Omental fat pad (tissue), 4 donors: ENCODE measurements at places on chromosomes 2 and 18. TPM values are rescaled to one million over a fixed set of nuclear protein-coding genes. Genes with fewer than 3 reads are reported as not detected.

DNA sequence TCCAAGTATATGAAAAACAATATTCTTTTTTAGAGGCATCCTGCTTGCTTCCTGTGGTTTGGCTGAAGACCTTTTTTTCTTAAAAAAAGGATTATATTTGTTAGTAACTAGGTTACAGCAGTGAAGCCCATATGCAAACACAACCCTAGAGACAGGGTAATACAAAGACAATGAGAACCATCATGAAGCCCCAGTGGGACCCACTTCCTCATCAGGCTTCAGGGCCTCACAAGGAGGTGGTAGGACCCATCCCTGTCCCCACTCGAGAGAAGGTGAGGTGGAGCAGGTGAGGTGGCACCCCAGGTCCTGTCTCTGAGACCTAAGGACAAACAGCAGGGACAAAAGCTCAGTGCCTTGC lies 80.3 kb downstream of the EDAR start:
- DNase-seq, result no peak

The KRCC1 gene
- total RNA-seq, result 27.0 TPM

DNA sequence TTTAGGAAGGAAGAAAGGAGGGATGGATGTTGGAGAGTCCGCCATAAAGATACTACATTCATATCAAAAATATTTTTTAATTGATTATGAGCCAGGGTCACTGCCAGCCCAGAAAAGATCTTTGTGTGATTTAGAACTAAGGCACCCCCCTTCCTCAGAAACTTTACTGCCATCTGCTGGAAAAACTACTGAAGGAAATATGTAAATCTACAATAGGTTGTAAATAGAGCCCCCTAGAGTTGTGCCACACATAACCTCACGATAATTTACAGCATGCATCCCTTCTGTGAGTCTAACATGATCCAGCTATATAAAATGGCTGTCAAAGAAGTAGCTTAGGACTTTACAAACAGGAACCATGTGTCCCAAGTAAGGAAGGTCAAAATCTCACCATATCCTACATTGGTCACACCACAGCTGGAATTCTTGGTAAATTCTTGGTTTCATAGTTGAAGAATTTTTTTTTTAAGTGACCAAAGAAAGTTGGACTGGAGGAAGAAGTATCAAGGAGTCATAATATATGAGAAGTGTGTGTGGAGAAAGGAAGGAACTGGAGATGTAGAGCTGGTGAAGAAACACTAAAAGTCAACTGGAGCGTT lies 152.5 kb downstream of the CYP26B1 start:
- DNase-seq, result no peak

The CCDC85A gene
- total RNA-seq, result 46.0 TPM

- DNase-seq, result no peak
Observed at GRCh38 chr18:35822413-35822812, 150.1 kb upstream of the RMP24 start.

The STPG4 gene
- 1.2 TPM for total RNA-seq

GRCh38 chr2:18719978-18720775 lies 130.8 kb upstream of the NT5C1B start:
- DNase-seq, result no peak

DNA sequence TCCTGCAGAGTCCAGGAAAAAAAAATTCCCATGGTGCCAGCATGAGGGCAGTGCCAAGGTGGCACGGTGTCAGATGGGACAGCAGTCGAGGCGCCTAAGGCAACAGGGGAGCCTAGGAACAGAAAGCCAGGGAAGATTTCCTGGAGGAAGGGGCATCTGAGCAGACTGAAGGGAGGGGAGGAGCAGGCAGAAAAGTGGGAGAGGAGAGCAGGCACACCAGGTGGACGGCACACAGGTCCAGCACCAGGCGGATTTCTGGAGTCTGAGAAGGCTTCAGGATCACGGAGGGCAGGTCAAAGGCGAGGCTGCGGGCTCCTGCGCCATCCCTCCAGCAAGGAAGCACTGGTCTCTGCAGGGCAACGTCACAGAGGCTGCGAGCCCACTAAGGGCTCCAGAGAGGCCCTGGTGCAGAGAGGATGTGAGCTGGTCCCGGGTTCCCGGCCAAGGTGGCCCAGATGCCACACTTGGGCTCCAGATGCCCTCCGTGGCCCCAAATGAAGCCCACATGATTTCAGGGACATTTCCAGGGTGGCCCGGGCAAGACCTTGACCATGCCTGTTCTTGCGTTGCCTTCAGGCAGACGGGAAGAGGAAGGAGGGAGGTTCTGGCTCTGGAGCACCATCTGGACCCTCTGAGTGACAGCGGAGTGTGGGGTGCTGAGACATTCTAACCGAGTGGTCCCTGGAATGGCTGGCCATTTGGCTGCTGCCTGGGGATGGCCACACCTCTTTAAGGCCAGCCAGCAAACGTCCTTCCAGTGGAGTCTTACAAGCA lies 4.1 kb downstream of the HS6ST1 start:
- no peak for DNase-seq

The SERPINB10 gene
- 1.7 TPM for total RNA-seq

DNA sequence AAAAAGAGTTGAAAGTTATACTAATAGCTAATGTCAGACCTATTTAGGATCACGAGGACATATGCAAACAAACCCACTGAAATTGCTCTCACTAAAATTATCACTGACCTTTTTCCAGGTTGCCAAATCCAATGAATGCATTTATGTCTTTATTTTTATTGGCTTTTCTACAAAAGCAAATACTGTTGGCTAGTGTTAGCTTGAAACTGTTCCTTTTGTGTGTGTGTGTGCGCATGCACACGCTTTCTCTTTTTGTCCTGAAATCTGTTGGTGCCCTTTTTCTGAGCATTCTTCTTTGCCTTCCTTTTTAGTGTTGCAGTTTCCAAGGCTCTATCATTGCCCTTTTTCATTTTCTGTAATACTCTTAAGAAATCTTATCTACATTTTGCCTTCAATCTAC lies 1269.2 kb downstream of the LRP1B start:
- no peak for DNase-seq

DNA sequence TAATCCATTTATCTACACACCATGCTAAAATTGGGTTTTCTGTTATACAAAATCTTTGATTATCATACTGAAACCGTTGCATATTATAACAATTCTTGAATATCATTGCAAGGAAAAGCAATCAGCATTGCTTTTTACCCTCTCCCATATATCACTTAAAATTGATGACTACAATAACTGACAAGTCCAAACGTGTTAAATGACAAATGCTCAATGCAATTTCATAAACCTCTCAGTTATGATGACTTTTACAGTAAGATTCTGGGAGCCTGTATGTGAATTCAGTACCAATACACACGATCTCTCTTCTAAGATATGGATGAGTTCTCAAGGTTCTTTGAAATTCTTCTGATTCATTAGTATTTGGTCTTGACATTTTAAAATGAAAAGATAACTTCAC lies 368.5 kb upstream of the TRIB2 start:
- DNase-seq, result no peak

The NEB gene
- total RNA-seq, result 1.2 TPM

DNA sequence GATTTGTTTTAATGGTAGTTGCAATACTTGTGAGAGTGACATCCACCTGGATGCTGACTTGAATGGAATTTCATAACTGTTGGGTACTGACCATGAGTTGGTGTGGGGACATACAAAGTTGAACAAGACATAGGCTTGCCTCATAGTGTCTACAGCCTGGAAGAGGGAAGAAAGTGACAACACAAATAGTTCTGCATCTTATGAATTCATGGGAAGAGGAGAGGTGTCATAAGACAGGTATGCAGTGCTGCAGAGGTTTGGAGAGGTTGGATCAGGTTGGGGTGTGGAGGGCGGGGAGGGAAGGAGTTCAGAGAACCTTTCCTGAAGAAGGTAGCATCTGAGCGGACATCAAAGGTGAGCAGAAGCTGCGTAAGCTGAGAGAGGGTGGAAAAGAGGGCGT lies 44.0 kb downstream of the HRH4 start:
- DNase-seq, result no peak

- DNase-seq, result no peak
Observed at GRCh38 chr2:45892757-45893156, 241.3 kb downstream of the PRKCE start.

The NRP2 gene
- 119 TPM for total RNA-seq

- DNase-seq, result no peak
Observed at GRCh38 chr2:85949280-85949679, 60.5 kb upstream of the ST3GAL5 start.

DNA sequence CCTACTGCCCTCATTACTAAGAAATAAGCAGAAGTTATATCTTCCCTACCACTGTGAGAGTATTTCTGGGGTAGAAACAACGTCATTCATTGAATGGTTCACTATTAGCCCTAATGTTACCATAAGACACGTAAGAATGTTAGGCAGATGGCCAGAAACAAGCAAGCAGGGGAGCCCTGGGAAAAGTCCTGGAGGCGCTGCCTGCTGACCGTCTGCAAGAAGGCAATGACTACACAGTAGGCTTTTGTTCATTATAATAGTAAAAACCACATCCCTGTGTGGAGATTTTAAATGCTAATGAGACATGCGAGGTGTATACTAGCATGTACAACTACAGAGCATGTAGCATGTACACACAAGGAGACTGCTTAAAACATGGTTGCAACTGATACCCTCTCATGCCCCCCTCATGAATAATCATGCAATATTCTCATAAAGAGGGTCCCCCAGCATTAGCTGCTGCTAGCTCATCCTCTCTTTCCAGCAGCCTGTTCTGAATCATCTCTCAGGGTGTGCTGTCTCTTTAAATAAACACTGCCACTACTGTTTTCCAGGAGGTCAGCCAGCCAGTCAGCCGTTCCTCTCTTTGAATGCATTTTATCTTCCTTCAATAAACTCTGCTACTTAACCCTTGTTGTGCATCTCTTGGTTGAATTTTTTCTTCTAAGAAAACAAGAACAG lies 23.6 kb downstream of the SUCLG1 start:
- no peak for DNase-seq

DNA sequence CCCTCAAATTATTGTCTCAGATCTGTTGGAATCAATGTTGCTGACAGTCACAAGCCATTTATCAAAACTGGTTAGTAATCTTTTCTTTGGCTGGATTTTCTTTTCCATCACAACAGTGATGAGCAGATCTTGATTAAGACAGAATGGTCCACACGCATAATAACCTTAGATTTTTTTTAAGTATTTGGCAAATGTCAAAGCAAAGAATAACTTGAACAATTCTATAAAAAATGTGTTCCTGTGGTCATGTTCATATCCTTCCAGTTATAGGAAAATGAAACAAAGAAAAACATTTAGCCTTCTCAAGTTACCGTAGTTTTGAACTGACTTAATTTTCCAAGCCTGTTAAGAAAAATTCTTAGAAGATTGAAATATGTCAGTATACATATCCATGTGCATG lies 659.9 kb upstream of the ID2 start:
- no peak for DNase-seq

The SALL3 gene
- not detected for total RNA-seq

DNA sequence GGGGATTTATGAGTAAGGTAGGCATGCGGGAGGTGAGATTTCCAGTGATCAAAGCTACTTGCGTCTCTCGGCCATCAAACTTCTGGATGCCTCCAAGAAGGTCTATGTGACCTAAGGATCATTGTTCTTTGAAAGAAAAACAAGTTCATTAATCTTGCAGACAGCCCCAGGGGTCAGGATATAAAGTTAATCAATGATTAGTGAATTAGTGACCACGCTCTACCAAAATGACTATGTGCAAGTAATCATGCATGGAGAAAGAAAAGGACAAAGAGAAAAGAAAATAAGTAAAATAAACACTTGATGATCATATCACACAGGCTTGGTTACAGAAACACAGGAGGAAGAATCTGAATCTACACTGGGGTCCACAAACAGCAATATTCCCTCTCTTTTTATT lies 42.5 kb upstream of the BCL11A start:
- DNase-seq, result no peak

- DNase-seq, result no peak
Observed at GRCh38 chr18:11728249-11728648, 39.2 kb downstream of the GNAL start.

The SERPINB11 gene
- total RNA-seq, result not detected

- no peak for DNase-seq
Observed at GRCh38 chr2:138112536-138112935, 148.3 kb downstream of the HNMT start.

GRCh38 chr2:239040152-239040761 lies 192.4 kb downstream of the TWIST2 start:
- no peak for DNase-seq

DNA sequence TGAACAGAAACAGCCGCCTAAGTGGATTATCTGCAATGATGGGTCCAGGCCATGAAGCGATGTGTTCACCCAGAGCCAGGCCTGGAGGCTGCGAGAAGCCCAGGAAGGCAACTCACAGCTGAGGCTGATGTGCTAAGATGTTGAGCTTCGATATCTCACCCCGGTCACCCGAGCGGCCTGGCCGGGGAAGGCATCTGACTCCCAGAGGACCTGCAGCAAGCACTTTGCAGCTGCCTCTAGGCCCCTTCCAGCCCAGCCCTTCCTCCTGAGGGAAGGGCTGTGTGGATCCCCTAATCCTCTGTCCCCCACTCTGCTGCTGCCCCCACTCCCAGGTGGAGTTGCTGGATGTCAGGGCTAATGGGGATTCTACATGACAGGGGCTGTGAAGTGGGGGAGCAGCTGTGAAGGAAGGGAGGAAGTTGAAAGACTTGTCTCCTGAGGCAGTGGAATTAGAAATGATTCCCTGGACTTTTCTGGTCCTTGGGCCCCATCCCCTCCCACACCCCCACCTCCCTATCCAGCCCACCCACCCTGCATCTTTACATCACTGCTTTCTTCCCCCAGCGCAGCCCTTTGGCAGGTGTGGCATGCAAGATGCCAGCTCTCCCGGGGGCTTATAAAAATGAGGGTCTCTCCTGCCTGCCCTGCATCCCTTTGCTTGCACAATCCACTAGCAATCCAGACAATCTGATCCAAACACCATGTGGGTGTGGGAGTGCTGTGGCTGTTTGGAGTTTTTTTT lies 4.3 kb downstream of the ATP6V1B1 start:
- no peak for DNase-seq

GRCh38 chr2:132669908-132670495 lies at the start of gene LYPD1:
LYPD1 (minus strand) TSS chr2:132670205; CDS start chr2:132669932, 273 bp downstream.
- no peak for DNase-seq

DNA sequence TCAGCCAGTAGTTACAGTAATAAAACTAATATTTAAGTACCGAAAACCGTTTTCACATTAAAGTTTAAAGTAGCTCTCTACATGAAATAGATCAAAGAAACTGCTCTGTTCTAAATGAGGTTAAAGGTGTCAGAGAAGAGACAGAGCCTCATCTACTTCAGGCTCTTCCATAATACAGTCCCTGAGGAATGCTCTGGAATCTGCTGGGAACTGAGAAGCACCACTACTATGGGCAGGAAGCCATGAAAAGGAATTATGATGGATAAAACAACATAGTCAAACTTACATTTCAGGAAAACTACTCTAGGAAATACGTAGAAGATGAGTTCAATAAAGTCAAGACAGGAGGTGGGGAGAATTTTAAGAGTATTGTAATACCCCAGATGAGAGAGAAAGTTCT lies 60.0 kb downstream of the ROCK1 start:
- no peak for DNase-seq
